NCI-H1930 (cell line): ENCODE measurements at places on chromosomes 2 and 18.

DNA sequence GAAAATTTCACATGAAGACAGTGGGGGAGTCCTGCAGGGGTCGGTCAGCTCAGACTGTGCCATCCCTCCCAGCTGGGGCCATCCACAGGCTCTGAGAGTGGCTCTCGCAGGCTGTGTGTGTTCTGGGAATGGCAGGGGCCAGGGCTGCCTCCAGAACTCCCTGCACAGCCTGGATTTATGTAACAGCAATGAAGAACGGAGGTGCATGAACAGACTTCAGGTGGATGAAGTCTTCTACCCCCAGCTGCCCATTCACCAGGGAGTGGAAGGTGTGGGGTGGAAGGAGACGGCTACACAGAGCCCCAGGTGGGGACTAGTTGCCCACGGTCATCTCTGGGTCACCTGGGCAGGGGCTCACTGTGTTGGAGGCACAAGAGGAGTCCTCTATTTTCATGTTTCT lies 56.1 kb upstream of the HDAC4 start:
- no peak for DNase-seq

GRCh38 chr2:42492691-42493467 lies 903 bp downstream of the KCNG3 start:
- no peak for DNase-seq

GRCh38 chr2:88933980-88934379 lies 242.5 kb downstream of the RPIA start:
- DNase-seq, result no peak

DNA sequence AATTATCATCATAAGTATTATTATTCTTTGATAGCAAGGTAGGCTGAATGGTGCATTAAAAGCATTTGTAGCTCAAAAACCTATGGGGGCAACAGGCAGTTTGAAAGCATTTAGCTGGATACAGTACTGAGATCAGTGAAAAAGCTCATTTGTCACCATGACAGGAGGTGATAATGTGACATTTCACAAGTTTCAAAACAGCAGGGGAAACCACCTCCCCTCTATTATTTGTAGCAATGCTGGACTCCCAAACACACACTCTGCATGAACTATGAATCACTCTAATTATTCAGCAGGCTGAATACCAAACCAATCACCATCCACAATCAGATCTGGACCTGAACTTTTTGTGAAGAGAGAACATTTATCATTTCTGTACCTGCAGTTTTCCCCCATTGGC lies 63.4 kb downstream of the MYO5B start:
- DNase-seq, result no peak

- DNase-seq, result no peak
These were observed 20.3 kb downstream of the ANKRD30B start for GRCh38 chr18:14768241-14768640.

DNA sequence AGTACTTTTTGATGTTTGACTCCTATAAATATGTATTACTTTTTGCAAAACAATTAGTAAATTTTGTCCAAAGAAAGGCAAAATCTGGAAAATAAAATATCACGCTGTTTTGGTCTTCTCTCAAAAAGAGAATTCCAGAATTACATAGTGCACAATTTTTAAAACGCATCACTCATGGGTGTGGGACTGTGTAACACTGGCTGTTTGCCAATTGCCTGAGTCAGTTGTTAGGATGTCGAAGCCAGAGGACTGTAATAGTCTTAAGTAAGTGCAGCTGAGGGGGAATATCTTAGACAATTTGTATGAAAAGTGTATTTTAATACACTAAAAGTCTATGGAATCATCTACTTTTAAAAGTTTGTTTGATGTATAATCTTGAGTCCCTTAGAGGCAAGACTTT lies 24.1 kb upstream of the EPHA4 start:
- DNase-seq, result no peak

GRCh38 chr2:70966681-70967080 lies 11.7 kb upstream of the ANKRD53 start:
- no peak for DNase-seq

DNA sequence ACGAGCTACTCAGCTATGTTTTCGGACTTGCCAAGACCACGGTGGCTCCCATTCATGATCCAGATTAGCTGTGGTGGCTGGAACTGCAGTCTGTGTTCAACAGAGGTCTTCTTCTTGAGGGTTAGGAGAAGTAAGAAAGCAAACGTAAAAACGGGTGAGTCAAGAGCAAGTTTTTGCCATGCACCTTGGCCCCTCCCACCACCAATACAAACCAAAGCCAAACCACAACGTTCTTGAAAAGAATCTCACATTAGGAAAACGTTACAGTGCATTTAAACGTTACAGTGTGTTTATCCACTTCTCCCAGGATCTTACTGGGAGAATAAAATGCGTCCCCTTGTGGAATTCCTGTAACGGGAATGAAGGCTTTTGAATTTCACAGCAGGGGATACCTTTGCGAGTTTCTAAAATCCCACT lies 725 bp downstream of the FBXO48 start:
- DNase-seq, result no peak
